ENCODE measurements at places on chromosomes 5 and 9.

GRCh38 chr9:7403839-7404487, 395.6 kb downstream of the DMAC1 start:
- no peak for DNase-seq

- DNase-seq, result no peak
These were observed at the start of gene OMD for GRCh38 chr9:92424340-92424739. TSS of gene OMD (minus strand) at chr9:92424471. CDS start at chr9:92417558, 6,913 bp downstream.

DNA sequence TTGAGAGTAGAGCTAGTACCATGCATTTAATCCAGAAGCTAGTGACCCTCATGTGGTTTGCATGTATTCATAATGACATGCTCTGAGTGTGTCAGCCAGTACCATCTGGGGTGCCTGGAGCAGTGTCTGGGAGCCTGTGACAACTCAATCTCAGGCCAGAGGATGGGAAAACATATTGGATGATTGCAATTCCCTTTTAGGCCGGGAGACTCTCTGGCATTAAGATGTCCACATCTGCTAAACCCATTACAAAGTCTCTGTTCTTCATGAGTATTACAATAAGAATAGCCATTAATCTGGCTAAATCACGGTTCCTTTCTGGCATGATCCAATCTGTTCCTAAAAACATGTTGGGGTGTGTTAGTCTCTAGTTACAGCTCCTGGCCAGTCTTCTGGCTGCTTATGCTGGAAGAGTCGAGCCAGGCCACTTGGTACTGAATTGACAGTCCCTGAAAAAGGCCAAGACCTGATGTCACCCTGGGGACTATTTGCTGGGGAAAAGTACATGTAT, 475.7 kb downstream of the ENC1 start:
- DNase-seq, result no peak

DNA sequence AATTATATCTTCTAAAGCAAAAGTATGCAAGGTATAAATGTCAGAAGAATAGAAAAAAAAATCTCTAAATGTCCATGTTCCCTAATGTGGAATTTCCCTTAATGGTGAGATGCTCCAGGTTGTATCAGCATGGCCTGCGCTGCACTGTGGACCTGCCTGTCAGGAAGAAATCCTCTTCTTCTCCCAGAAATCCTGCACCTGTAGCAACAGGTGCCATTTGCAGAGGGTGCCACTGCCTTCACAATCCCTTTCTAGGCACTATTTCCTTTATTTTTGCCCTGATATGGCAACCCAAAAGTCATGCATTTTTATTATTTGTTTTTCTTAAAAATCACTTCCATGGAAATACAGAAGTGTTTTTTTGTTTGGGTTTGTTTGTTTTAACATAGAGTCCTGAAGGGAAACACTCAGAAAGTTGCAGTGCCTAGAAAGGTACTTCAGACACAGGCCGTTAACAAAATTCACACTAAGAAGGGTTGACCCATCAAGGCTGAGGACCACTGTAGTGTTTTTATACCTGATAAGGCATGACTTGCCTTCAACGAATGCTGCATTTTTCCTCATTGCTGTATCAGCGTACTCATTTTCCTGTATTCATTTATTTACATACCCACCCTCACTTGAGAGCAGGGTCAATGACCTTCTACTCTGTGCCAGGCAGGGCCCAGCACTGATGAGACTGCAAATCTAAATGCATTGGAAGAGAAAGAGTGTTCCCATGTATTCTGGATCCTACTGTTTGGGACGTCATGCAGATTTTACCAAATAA, 177.8 kb downstream of the SNX18 start:
- DNase-seq, result no peak

GRCh38 chr5:56264417-56265025, 31.4 kb upstream of the ANKRD55 start:
- DNase-seq, result no peak

GRCh38 chr5:54844905-54845566, 140.4 kb downstream of the ESM1 start:
- DNase-seq, result no peak
